ENCODE measurements at places on chromosomes 16 and 17. TPM values are rescaled to one million over a fixed set of nuclear protein-coding genes. Genes with fewer than 3 reads are reported as not detected.

- no peaks in the 10 kb centered on the region for H3K4me1 ChIP-seq
- no peak overlapping the region for H3K27ac ChIP-seq
- H3K4me3 ChIP-seq = no peak overlapping the region
- no peak for DNase-seq
- no peaks in the 10 kb centered on the region for H3K27me3 ChIP-seq
Measured at GRCh38 chr17:4490109-4490591, 8.5 kb upstream of the SPNS2 start.

- H3K36me3 ChIP-seq = no peaks in the 10 kb centered on the region
- no peaks in the 10 kb centered on the region for H3K27me3 ChIP-seq
- H3K27ac ChIP-seq = no peak overlapping the region
- DNase-seq = no peak
- H3K4me1 ChIP-seq = no peaks in the 10 kb centered on the region
- no peak overlapping the region for H3K4me3 ChIP-seq
Measured at GRCh38 chr16:64459402-64459801, 662.5 kb downstream of the CDH11 start.

DNA sequence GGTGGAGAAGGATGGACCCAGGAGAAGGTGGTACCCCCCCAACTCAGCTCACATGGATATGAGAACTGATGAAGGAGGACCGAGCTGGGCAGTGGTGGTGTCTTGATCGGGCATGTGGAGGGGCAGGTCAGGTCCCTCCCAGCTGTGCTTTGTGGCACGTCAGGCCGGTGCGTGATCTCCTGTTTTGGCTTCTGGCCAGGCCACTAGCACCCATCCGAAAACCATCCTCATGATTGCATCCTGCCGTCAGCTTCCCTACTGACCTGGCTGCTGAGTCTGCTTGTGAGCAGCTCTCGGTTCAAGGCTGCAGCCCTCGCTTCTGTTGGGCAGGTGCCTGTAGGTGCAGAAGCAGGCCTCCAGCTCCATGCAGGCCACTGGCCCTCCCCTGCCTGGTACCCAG, 53.1 kb downstream of the PLD6 start:
- no peak for DNase-seq
- peaks cover 26% of the 10 kb centered on the region for H3K36me3 ChIP-seq
- H3K27me3 ChIP-seq = no peaks in the 10 kb centered on the region
- no peak overlapping the region for H3K27ac ChIP-seq
- H3K4me1 ChIP-seq = no peaks in the 10 kb centered on the region

DNA sequence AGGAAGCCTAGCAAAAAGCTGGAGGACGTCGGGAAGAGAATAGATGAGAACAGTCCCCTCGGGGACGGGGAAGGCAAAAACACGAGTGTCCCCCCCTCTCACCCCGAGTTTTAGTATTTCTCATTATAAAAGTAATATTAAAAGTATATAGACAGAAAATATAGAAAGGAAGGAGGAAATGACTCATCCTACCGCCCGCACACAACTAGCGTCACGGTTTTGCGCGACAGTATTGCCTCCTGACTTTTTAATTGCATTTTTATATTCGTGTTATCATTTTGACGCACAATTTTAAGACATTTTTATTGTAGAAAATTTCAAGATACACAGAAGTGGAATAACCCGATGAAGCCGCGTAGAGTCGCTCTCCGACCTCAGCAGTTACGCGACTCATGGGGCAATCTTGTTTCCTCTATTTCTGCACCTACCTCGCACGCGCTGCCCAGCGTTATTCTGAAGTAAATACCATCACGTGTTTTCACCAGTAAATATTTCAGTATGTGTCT, 652 bp upstream of the SLC25A19 start:
- peak; percentile 32 for DNase-seq
- H3K27ac ChIP-seq = peak overlapping the region; percentile 84
- no peaks in the 10 kb centered on the region for H3K4me1 ChIP-seq
- H3K27me3 ChIP-seq = no peaks in the 10 kb centered on the region
- peak overlapping the region; percentile 66 for H3K4me3 ChIP-seq
- no peaks in the 10 kb centered on the region for H3K36me3 ChIP-seq

DNA sequence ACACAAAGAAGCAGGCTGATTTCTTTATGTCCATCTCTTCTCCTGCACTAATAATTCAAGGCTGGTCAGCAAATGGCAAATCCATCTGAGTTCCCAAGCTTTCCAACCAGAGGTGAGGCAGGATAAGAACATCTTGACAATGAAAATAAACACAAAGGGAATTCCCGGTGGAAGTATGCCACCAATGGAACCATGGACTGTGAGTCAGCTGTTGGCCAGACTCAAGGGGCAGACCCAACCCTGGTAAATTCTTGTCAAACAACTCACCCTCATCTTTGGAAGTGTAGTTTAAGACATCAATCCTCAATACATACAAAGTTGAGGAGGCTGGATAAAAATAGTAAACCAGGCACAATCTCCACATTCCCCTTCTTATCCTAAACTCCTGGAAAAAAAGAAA, 74.3 kb upstream of the CES5A start:
- H3K27me3 ChIP-seq = no peaks in the 10 kb centered on the region
- H3K4me1 ChIP-seq = no peaks in the 10 kb centered on the region
- H3K27ac ChIP-seq = no peak overlapping the region
- H3K4me3 ChIP-seq = no peak overlapping the region
- no peaks in the 10 kb centered on the region for H3K36me3 ChIP-seq

DNA sequence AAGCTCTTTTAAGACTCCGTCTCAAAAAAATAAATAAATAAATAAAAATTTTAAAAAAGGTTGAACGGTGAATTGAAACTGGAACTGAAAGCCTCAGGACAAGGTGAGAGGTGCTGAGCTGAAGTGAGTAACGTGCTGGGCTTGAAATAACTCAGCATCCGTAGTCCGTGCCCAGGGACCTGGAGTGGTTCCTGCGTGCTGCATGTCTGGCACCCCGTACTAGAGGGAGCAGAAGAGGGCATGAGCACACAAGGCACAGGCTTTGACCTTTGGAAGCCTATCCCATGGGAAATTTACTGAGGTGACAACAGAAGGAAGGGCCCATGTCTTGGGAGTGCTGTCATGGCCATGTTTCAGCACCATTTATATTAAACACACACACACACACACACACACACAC, 4.5 kb upstream of the MEIOB start:
- no peaks in the 10 kb centered on the region for H3K36me3 ChIP-seq
- DNase-seq = no peak
- no peak overlapping the region for H3K4me3 ChIP-seq
- no peak overlapping the region for H3K27ac ChIP-seq
- H3K4me1 ChIP-seq = no peaks in the 10 kb centered on the region

- H3K27ac ChIP-seq = no peak overlapping the region
- no peak overlapping the region for H3K4me3 ChIP-seq
- DNase-seq = no peak
- H3K36me3 ChIP-seq = no peaks in the 10 kb centered on the region
- H3K27me3 ChIP-seq = no peaks in the 10 kb centered on the region
Measured at GRCh38 chr17:49582789-49583188, 7.1 kb downstream of the NXPH3 start.

- H3K36me3 ChIP-seq = no peaks in the 10 kb centered on the region
- no peak overlapping the region for H3K27ac ChIP-seq
- H3K27me3 ChIP-seq = no peaks in the 10 kb centered on the region
- no peak overlapping the region for H3K4me3 ChIP-seq
Measured at GRCh38 chr16:81539009-81539758, 94.6 kb downstream of the CMIP start.

DNA sequence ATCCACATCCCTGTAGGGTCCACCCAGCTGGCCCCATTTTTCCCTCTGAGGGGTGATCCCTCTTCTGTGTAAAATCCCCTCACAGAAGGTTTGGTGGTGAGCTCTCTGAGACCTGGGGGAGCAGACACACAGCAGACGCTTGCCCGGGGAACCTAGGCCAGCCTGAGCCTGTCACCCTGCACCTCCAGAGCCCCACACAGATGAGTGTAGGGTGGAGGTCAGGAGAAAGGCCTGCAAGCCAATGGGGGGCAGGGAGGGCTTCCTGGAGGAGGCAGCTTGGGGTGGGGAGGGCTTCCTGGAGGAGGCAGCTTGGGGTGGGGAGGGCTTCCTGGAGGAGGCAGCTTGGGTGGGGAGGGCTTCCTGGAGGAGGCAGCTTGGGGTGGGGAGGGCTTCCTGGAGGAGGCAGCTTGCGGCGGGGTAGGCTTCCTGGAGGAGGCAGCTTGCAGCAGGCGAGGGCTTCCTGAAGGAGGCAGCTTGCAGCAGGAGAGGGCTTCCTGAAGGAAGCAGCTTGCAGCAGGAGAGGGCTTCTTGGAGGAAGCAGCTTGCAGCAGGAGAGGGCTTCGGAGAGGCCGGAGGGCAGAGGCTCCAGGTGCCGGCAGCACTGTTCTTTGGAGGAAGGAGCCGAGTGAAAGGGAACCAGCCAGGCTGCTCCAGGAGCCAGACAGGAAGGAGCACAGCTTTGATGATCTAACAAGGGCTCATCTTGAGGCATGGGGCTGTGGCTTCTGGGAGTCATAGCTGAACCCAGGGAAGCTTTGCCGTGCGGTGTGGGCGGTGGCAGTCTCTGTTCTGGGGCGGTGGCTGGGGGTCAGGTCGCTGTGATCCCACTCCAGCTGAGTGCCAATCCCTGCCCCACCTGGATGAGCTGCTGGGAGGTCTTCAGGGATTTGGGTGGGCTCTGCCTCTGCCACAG, 83.7 kb upstream of the ZNF469 start:
- no peak overlapping the region for H3K4me3 ChIP-seq
- no peaks in the 10 kb centered on the region for H3K4me1 ChIP-seq
- H3K27me3 ChIP-seq = no peaks in the 10 kb centered on the region
- no peaks in the 10 kb centered on the region for H3K36me3 ChIP-seq
- no peak for DNase-seq
- H3K27ac ChIP-seq = no peak overlapping the region

GRCh38 chr16:69465881-69466280, 41.5 kb downstream of the CYB5B start:
- no peak overlapping the region for H3K4me3 ChIP-seq
- DNase-seq = no peak
- H3K36me3 ChIP-seq = no peaks in the 10 kb centered on the region
- no peaks in the 10 kb centered on the region for H3K4me1 ChIP-seq

DNA sequence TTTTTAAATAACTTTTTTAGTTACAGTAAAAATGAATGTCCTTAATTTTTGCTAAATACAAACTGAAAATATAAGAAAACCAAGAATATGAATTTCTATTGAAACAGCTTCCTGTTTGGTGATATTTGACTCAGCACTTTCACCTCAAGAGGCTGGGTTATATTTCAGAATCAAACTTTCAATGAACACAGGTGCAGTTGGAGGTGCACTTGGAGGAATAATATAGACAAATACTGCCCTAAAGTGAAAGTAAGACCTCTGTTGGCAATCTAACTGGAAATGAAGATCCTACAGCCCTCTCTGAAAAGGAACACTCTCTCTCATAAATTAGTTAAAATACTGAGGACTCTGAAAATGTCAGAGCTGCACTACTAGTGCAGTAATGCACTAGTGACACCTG, 106.2 kb downstream of the BRIP1 start:
- no peak for DNase-seq
- H3K27ac ChIP-seq = no peak overlapping the region
- H3K27me3 ChIP-seq = no peaks in the 10 kb centered on the region
- no peaks in the 10 kb centered on the region for H3K4me1 ChIP-seq

DNA sequence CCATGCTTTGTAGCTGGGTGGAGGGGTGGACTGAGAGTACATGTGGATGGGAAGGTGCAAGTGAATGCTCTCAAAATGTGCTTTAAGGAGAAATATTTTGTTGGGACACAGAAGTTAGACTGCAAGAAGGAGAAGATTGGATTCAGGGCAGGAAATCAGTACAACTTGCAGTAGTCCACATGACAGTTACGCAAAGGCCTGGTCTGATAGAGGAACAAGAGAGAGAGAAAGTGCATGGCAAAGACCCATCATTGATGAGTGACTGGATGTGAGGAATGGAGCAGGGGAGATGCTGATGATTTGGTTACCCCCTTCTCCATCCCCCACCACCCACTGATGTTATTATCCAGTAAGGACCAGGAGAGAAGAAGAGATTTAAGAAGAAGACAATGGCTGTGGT, 472.8 kb downstream of the MAF start:
- no peak overlapping the region for H3K27ac ChIP-seq
- H3K36me3 ChIP-seq = no peaks in the 10 kb centered on the region
- no peak for DNase-seq
- H3K4me3 ChIP-seq = no peak overlapping the region
- H3K4me1 ChIP-seq = no peaks in the 10 kb centered on the region
- H3K27me3 ChIP-seq = no peaks in the 10 kb centered on the region

DNA sequence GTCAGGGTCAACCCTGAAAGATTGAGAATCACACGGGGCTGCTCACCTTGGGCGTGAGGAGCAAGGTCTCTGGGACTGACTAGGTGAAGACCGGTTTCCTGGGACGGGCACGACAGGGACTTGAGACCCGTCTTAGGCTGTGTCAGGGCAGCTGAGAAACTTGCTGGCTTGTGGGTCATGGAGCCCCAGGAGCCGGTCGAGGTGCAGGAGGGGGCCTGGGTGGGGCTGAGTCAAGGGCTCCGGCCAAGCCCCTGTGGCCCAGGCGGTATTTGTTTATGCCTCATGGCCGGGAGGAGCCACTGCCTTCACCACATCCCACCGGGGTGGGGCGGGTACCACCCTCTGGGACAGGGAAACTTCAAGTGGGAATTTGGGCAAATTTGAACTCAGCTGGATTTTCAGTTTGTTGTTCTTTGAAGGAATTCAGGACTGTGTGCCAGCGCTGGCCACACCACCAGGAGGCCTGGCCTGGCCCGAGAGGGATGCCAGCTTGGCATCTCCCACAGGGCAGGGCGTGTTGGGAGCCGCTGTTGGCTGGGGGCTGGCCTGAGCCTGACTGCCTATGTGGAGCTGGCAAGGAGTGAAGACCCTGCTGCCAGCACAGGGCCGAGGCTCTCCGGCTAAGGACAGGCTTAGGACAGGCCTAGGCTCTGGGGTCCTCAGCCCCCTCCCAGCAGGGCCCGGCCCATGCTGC, 116.1 kb downstream of the METRNL start:
- H3K36me3 ChIP-seq = no peaks in the 10 kb centered on the region
- DNase-seq = peak; percentile 73
- H3K4me3 ChIP-seq = no peak overlapping the region
- H3K27me3 ChIP-seq = no peaks in the 10 kb centered on the region

DNA sequence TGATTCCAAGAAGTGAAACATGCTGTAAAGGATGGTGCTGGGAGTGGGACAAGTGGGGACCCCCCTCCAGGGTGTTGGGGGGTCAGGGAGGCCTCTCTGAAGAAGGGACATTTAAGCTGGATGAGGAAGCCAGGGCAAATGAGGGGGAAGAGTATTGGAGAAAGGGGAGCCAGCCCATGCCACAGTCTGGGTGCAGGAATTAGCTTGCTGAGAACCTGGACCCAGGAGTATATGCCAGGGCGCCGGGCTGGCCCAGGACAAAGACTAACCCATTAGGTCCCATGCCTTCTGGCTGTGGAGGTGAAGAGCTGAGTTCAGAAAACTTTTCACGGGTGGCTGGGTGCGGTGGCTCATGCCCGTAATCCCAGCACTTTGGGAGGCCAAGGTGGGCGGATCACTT, 45.6 kb upstream of the PIK3R6 start:
- H3K36me3 ChIP-seq = no peaks in the 10 kb centered on the region
- H3K27ac ChIP-seq = no peak overlapping the region
- no peak overlapping the region for H3K4me3 ChIP-seq
- no peaks in the 10 kb centered on the region for H3K4me1 ChIP-seq
- peaks cover 1% of the 10 kb centered on the region for H3K27me3 ChIP-seq

- DNase-seq = peak; percentile 60
- H3K36me3 ChIP-seq = no peaks in the 10 kb centered on the region
- H3K27me3 ChIP-seq = no peaks in the 10 kb centered on the region
- peaks cover 14% of the 10 kb centered on the region for H3K4me1 ChIP-seq
Measured at GRCh38 chr16:67936880-67937605, 393 bp upstream of the PSMB10 start.

TTYH2 gene
- 43.3 TPM for total RNA-seq

ZNF689 gene
- total RNA-seq = 13.4 TPM

BCAR1 gene
- total RNA-seq = 51.1 TPM

DNAAF1 gene
- total RNA-seq = 8.2 TPM

ETV4 gene
- 4.0 TPM for total RNA-seq

CHST6 gene
- total RNA-seq = 9.5 TPM
